ENCODE measurements at places on chromosomes 12 and 14.

DNA sequence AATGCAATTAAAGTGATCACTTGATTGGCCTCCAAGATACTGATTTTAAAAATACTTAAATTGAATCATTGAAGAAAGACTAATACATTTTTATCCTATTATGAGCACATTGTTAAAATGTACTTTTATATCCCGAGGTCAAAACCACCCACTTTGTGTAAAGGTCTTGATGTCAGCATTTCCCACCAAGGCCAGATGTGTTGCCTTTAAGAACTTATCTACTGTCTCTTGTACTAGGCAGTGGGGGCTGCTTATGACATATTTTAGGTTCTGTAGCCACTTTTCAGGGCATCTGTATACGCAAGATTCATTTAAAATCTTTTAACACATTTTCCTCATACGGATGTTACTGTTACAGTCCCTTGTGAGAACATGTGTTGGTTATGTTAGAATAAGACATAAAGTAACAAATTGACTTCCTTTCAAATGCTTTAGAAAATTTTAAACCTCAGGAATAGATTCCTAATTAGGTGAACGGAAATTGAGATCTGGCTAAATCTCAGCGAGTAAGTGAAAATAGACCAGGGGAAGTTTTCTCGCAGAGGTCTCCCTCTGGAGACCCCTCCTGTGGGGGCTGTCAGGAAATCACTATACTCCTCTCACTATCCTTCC is 456.2 kb downstream of the ADAMTS20 start:
- DNase-seq = no peak

DNA sequence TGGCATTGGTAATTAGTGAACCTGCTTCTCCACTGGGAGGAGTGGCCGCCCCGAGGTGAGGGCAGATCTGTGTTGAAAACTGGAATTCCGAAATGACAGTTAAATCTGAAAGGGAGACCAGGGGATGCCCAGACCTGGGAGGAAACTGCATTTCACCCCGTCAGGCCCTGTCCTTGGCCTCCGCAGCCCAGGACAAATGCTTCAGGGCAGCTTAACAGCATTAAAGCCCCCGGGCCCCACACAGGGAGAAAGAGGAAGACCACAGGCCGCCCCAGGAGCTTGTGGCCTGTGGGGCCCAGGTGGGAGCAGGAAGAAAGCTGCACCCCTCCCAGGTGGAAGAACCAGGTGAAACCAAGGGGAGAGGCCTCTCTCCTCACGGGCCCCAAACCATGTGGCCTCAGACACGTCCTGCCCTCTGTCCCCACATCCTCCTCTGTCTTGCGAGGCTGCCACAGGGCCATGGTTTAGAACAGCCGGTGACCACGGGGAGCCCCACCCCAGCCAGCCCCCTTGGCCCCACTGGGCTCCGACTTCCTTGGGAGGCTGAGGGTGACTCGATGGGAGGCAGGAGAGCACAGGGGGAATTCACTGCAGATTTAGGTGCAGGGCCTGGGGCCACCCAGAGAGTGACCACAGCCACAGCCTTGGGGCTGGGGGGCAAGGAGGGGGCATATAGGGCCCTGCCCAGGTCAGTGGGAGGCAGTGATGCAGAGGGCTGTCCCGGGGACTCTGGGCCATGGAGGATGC is 265.4 kb downstream of the ADGRD1 start:
- no peak for DNase-seq

DNA sequence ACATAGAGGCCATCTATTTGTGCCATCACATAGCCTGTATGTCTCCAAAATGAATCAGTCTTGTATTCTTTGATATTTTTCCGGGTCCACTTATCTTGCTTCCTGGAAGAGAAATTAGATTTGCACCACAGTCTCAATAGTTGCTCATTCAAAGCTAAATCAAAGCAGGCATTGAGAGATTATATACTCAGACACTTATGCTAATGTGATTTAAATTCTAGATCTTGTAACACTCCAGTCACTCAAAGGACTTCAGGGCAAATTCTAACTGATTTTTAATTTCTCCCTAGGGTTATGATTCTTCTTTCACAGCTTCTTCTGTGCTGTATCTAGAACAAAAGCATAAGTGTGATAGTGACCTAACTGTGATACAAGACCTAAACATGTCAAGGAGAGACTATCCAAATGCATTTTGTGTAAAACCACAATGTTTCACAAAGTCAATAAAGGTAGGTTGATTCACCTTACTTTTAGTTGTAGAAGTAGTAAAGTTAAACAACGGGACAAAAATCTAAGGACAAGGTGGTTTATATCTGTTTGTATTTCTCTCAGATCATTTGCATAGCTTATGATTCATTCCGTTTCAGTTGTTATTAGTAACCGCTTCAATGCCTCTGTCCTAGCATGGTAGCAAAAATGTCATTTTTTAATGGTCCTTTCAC is 26.8 kb downstream of the PLBD1 start:
- DNase-seq = no peak

- no peak for DNase-seq
These were observed 2.0 kb upstream of the SOS2 start for GRCh38 chr14:50233166-50233950.

GRCh38 chr14:80475074-80475473 is 263.8 kb upstream of the DIO2 start:
- no peak for DNase-seq

GRCh38 chr14:52318826-52319645 is 4.9 kb downstream of the PTGER2 start:
- DNase-seq = no peak

GRCh38 chr12:89353823-89354611 is 1.7 kb upstream of the DUSP6 start:
- peak; percentile 89 for DNase-seq

GRCh38 chr12:8058506-8058905 is 7.7 kb downstream of the C3AR1 start:
- DNase-seq = no peak

- no peak for DNase-seq
These were observed 246.7 kb downstream of the DACT1 start for GRCh38 chr14:58884442-58884841.

- DNase-seq = no peak
These were observed 44.8 kb downstream of the SBNO1 start for GRCh38 chr12:123319826-123320225.

DNA sequence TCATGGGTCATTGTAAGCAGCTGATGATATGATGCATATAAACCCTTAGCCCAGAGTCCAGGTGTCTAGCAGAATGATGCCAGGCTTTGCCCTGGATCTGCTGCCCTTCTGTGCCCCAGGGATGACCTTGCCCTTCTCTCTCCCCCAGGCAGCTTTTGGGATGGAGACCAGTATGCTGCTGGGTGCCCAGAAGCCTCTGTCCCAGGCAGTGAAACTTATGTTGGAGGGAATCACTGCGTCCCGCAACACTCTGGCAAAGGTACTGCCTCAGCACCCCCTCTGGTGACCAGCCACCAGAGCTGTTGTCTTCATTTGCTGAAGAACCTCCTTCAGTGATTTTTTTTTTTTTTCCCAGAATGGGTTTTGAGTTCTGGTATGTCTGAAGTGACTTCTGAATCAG is 23.3 kb downstream of the CYP46A1 start:
- DNase-seq = no peak

DNA sequence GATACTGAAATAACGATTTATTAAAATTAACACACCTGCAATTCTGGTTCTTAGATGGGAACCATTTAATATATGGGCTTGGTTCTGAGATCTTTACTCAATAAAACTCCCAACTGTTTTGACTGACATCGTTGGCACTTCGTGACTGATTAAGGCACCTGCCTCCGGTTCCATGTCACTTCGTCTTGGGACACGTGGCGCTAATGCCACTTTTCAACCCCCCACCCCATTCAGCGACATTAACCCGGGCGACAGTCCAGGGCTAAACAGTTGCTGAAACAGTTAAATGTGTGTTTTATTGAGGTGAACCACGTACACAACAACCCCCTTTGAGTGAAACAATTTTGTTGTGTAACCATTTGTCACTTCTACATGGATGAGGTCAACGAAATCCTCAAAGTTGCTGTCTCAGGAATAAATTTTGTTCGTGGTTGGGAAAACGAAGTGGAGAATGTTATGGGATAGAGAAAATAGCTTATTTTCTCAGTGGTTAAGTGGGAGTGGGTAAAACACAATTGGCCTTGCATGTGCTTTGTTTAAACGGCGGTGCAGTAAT is 9.9 kb upstream of the SLC38A2 start:
- no peak for DNase-seq

DNA sequence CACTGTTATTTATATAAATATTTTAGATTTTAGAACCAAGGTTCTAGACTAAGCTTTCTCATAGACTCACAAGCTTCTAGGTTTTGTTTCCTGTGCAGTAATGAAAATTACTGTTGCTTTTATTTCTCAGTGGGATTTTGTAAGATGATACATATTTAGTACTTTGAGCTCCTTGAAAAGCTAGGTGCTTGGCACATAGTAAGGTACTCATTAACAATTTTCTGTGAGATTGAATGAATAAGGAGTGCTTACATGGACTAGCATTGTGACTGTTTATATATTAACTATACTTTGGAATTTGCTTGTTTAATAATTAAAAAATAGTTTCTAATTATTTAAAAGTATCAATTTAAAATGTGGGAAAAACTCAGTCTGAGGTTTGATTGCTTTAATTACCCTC is 85.7 kb downstream of the MIA2 start:
- no peak for DNase-seq

- peak; percentile 91 for DNase-seq
These were observed 53.5 kb upstream of the BEGAIN start for GRCh38 chr14:100640471-100641273.

DNA sequence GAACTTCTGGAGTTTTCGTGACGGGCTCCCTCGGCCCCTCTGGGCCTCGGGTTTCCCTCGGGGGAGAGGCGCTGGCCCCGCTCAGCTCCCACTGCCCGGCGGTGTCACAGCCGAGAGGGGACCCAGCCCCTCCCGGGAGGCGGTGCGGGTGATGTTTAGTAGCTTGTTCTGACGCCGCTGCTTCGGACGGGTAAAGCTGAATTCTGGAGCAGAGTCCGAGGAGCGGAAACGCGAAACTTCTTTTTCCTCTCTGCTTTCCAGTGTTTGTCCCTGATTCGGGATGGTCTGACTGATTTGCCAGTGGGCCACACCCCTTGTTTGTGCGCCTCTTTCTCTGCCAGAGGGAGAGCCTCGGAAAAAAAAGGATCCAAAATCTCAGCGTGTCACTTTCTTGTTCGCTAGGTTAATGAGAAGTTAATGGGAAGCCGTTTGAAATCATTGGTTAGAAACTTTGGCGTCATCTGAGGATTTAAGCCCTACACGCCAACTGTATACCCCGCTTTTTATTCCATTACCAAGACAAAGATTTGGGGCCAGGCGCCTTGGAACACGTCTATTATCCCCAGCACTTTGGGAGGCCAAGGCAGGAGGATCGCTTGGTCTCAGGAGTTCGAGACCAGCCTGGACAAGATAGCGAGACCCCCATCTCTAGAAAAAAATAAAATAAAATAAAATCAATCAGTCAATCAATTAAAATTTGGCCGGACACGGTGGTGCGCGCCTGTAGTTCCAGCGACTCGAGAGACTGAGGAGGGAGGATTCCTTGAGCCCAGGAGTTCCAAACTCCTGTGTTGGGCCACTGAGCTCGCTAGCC is 756 bp downstream of the TULP3 start:
- DNase-seq = peak; percentile 45

DNA sequence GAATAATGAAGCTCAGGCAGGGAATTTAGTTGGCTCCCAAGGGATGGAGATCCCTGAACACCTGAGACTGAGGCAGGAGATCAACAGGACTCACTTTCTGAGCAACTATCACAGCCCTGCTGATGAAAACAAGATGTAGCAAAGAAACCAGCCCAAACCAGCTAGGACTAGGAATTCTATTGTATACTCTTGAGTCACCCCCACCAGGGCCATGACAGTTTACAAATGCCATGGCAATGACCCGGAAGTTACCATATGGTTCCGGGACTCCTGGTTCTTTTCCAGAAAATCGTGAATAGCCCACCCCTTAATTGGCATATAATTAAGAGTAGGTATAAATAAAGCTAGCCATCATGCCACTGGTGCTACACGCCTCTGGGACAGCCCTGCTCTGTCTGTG is 46.0 kb upstream of the OASL start:
- DNase-seq = no peak

- no peak for DNase-seq
These were observed 50.8 kb downstream of the ARL1 start for GRCh38 chr12:101356794-101357193.

GRCh38 chr12:119375883-119376190 is 41.3 kb downstream of the CCDC60 start:
- no peak for DNase-seq

- no peak for DNase-seq
These were observed 26.7 kb downstream of the C14orf132 start for GRCh38 chr14:96065661-96066459.

DNA sequence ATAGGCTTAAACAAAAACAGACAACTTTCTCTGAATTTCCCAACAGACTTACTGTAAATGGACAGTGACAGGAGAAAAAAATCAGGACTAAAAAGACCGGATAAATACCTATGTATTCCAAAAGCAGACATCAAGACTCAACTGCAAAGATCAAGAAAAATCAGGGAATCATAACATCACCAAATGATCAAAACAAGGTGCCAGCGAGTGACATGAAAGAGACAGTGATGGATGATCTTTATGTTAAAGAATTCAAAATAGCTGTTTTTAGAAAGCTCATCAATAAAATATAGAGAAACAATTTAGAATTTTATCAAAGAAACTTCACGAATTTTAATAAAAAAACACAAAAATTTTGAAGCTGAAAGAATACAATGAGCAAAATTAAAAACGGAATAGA is 952.5 kb upstream of the ATXN7L3B start:
- no peak for DNase-seq

- no peak for DNase-seq
These were observed 5.2 kb upstream of the VDR start for GRCh38 chr12:47909839-47910465.

DNA sequence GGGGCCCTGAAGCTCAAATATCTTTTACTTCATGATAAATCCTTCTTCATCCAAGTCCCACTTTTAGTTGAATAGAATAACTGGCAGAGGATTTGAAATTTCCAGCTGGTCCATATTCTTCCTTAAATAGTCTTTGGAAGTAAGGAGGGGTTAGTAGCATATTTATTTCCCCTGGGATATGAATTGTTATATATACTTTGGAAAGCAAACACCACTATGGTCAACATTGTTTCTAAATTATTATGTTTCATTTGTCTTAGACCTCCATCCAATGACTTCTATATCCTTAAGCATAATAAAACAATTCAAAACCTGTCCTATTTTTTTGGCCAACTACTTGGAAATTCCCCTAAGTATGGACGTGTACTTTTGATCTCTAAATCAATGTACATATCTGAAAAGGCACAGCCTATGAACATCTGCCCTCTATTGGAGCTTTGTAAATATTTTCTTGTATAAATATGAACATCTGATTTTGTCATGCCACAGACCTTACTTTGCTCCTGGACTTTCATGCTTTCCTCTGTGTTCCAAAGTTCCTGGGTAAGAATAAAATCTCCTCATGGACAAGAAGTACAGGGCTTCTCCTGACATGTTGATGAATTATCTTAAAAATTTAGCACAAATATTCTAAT is 1212.0 kb downstream of the GALC start:
- DNase-seq = no peak

GRCh38 chr14:68074765-68075381 is 255.3 kb downstream of the RAD51B start:
- no peak for DNase-seq
